ENCODE measurements at places on chromosomes 12 and 14.

DNA sequence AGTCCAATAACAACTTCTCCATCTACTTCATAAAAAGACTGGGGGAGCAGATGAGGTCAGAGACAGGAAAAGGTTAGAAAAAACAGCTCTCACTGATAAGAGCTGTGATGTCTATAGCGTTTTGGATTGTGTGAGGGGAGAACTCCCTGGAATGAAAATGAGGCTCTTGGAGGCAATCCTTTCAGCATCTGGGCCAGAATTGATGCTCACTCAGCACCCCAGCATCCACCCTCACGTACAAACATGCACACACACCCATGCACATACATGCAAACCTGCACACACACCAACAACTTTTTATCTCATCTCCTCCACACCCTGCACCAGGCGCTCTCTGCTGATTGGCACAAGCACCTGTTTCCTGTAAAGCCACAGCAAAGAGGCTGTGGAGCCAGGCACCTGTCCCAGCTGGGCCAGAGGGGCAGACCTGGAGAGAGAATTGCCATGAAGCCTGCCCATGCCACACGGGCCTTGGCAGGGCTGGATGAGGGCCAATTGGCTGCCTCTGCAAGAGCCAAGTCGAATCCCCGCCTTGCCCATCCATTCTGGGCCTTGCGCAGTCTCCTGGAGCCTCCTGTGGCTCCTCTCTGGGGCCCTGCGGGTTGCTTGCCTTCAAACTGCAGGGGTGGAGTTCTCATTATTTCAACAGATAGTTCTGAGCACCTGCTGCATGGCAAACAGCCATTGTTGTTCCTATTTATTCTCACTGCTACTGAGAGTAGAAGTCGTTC is 53.1 kb downstream of the SYNE3 start:
- DNase-seq: peak; percentile 79

DNA sequence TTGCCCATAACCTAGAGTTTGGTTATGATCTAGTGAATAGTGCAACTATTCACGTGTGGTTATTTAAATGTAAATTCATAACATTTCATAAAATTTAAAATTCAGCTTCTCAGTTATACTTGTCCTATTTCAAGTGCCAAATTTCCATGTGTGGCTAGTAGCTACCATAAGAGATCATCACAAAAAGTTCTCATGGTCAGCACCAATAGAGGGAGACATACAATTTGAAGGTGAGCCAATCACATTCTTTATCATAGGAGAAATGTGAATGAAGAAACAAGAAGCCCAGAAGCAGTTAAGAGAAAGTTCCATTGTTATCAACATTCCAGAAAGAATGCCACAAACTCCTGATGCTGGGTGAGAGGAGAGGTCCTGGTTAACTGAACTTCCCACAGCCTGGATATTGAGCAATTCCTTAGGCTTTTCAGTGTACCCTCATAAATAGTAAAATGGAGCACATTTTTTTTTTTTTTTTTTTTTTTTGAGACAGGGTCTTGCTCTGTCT is 892.9 kb upstream of the USP15 start:
- no peak for DNase-seq

- no peak for DNase-seq
Measured at GRCh38 chr12:21509768-21510167, 8.2 kb downstream of the GOLT1B start.

DNA sequence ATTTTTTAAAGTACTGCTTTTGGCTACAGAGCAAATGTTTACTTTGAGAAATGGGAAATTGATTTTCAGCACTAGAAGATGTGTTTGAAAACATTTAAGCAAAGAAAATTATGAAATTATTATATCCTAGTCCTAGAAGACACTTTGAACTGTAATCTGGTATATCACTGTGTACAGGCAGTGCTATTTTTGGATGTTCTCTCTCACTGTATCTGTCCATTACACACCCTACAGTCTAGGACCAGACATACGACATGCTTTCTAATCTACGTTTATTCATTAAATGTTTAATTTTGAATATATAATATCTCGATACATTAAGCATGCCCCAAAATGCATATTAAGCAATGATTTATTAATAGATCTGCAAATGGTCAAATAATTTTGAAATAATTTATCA is 82.5 kb downstream of the ST8SIA1 start:
- no peak for DNase-seq

- no peak for DNase-seq
Measured at GRCh38 chr14:93928184-93929047, 1.3 kb downstream of the FAM181A start.

GRCh38 chr12:122861587-122861970 is 26.3 kb downstream of the HIP1R start:
- no peak for DNase-seq

- no peak for DNase-seq
Measured at GRCh38 chr12:58766513-58766870, 153.8 kb downstream of the LRIG3 start.

GRCh38 chr12:46473634-46474329 is 101.2 kb upstream of the SLC38A2 start:
- no peak for DNase-seq

DNA sequence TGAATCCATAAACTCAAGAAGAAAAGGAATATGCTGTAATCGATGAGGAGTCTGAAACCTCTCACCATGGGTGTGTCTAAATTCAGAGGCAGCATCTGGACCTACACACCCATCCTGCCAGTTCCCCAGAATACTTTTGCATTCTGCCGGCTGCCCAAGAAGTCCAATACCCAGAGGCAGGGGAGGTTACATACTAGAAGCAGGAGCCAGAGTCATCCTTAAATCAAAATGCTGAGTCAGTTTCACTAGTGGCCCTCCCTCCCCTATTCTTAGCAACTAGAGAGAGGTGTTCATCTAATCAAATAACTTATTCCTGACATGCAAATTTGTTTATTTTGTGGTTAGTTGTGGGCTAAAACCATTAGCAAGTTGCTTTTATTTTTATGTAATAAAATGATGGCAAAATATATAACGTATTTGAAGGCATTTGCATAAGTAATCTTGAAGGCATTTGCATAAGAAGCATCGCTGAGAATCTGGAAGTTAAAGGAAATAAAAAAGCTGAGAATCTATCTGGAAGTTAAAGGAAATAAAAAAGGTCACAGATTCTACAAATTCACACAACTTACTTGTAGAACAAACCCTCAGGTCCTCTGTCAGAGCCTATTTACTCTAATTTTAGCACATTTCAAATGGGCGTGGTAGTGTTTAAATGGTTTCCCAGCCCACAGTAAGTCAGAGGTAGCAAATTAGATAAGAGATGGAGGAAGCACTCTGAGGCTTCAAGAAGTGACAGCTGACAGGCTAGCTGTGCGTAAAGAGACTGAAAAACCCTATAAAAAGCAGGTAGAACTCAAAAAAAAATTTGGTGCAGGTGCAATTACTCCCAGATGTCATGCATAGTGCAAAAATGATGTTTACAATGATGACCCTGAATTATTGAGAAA is 7.8 kb downstream of the BHLHE41 start:
- DNase-seq: peak; percentile 60

DNA sequence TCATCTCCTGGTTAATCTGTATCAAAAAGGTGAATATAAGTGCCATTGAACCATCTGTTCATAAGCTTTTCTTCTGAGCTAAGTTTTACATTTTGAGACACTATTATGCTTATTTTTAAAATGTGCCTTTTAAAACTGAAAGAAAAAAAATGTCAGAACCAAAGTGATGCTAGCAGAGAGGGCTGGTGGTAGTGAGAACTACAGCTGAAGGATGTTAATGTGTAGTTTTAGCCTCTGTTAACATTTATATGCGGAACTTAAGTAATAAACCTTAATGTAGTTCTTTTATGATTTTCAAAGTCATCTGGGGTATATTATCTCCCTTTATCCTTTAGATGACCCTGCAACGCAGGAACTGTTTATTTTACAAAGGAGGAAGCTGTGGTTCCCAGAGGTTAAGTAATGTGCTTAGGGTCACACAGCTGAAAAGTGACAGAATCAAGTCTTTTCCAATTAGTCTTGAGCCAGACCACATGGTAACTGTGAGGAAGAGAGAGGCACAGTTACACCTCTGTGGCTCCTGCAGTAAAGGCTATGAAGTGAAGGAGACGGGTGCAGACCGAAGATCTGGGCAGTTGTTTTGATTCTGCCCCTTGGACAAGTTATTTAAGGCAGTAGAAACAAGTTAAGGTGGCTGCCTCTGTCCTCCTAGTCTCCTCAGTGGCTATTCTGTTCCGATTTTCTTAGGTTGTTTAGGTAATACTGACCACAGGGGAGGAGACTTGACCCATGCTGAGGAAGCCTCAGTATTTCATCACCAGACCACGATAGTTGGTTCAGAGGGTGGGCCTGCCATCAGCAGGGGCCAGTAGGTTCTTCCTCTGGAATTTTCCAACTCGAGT is 23.9 kb downstream of the GNG2 start:
- DNase-seq: no peak

- DNase-seq: peak; percentile 94
Measured at GRCh38 chr12:99334285-99335056, 313.1 kb upstream of the GARIN6 start.

GRCh38 chr12:5076761-5077160 is 33.1 kb downstream of the KCNA5 start:
- no peak for DNase-seq

GRCh38 chr14:80988735-80989429 is 33.5 kb downstream of the TSHR start:
- no peak for DNase-seq

- no peak for DNase-seq
Measured at GRCh38 chr12:121668750-121669520, 519 bp downstream of the MORN3 start.

DNA sequence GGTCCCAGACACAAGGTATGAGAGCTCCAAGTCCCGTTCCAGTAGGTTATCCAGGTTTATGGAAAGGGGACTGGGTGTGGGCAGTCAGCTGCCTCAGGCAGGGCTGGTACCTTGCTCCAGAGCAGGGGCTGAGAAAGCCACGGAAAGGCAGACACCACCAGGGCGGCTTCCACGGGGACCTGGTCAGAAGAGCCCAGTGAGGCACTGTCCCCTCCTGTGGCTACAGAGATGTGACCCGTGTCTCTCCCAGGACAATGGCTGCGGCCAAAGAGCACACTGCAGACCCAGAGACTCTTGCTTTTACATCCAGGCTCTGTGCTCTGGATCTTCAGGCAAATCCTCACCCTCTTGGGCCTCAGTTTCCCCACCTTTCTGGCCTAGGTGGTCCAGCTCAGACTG is 8.8 kb downstream of the SERPINA4 start:
- no peak for DNase-seq

DNA sequence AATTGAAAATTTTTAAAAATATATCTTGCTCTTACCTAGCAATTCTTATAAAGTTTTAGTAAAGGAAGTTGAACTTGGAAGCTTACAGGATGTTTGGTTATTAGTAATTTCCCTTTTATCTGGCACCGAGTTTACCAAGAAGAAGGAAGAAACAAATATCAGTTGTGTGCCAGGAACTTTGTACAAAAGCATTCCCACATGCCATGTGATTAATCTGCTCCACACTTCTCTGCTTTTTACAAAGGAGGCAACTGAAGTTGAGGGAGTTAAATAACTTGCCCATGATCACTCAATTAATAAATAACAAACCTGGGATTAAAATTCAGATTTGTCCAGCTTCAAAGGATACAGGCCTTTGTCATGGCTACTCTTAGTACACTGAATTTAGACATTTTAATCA is 122.5 kb upstream of the BCAT1 start:
- DNase-seq: no peak

DNA sequence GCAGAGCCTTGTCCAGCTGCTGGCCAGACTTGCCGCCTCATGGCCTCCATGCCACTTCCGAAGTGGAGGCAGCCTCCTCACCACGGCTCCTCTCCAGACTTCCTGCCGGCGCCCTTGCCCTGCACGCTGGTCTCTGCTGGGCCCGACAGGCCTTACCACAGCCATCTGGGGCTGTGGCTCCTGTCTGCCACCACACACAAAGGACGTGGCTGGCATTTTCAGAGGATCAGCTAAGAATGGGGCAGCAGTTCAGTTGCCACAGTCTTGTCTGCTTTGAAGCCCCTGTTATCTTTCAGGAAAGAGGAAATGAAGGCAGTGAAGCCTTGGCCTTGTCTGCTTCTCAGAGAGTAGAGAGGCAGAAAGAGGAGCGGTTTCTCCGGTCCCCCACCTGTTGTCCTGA is 178.0 kb upstream of the FKBP4 start:
- DNase-seq: no peak

DNA sequence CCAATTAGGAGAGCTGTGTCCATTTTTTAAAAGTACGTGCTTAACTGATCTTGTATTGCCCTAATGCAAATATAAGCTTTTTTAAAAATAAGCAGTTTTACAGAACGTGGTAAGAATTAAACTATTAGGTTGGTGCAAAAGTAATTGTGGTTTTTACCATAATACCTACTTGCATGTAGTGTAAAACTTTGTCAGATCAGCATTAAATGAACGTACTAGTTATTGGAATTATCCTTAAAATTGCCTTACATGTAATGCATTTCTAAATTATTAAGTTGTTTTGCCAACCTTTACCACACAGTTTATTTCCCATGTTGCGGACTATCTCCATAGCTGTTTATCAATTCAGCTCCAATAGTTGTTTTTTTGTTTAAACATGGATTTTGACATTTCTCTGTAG is 10.9 kb downstream of the CAND1 start:
- no peak for DNase-seq

DNA sequence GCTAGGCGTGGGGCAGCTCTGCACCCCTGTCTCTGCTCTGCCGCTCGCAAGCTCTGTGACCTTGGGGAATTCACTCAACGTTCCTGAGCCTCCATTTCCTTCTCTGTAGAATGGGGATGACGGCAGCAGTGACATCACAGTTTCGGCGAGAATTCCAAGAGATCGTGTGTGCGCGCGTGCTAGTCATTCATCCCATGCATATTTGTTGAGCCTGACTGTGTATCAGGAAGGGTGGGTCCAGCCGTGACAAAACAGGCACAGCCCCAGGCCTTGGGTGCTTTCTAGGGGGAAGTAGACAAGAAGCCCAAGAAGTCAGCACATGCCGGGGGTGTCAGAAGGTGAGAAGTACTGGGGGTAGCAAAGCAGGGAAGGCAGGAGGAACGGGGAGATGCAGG is 145.6 kb upstream of the NCOR2 start:
- DNase-seq: no peak

- peak; percentile 33 for DNase-seq
Measured at GRCh38 chr14:30656190-30656632, 34.1 kb downstream of the SCFD1 start.

- no peak for DNase-seq
Measured at GRCh38 chr12:15033641-15034040, 60.8 kb downstream of the PDE6H start.

GRCh38 chr12:64385019-64385418 is 5.5 kb downstream of the C12orf56 start:
- no peak for DNase-seq

DNA sequence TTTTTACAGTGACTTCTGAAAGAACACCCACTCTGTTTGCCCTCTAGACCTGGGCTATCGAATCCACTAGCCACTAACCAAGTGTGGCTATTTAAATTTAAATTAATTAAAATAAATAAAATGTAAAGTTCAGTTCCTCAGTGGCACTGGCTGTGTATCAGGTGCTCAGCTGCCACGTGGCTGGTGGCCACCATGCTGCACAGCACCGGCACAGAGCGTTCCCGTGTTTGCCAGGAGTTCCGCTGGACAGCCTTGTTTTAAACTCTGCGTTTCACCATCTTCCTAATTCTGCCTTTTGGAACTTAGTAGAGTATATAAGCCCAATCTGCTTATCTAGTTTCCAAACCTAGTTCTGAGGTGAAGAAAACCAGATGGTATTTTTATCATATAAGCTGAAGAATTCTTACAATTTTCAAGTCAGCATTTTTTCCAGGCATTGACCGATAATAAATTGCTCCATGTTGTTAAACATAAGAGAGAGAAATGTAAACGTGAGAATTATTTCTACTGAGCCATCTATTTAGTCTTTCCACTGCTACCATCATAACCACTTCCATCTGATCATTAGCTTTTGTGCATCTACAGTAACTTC is 339.0 kb downstream of the CACNA1C start:
- no peak for DNase-seq

All from NCI-H526 (cell line).